ENCODE measurements at places on chromosomes 6 and 20.

GRCh38 chr6:110859335-110859792 lies 15.2 kb upstream of the AMD1 start:
- no peak for DNase-seq

DNA sequence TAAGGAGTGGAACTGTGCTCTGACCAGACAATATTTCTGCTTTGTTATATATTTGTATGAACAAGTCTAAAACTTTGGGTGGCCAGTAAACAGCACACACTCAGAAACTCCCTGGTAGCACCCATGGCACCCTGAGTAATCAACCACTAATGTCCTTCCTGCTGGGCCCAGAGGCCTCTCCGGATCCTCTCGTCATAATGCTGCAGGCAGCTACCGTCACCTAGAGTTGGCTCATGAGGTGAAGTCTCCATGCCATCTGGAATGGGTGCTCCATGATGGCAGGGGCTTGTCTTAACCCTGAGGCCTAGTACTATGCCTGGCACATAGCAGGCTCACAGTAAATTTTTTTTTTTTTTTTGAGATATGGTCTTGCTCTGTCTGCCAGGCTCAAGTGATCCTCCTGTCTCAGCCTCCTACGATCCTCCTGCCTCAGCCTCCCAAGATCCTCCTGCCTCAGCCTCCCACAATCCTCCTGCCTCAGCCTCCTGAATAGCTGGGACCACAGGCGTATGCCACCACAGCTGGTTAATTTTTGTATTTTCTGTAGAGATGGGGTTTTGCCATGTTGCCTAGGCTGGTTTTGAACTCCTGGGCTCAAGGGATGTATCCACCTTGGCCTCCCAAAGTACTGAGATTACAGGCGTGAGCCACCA lies 3.0 kb upstream of the SDCBP2 start:
- DNase-seq: no peak

- DNase-seq: no peak
Observed at GRCh38 chr6:108359901-108360882, 65.3 kb downstream of the AFG1L start.

GRCh38 chr20:22585786-22586493 lies 1.6 kb upstream of the FOXA2 start:
- no peak for DNase-seq

GRCh38 chr6:90285611-90286381 lies 10.8 kb downstream of the BACH2 start:
- DNase-seq: no peak

GRCh38 chr20:2108987-2109386 lies 7.4 kb downstream of the STK35 start:
- DNase-seq: no peak

GRCh38 chr6:118318648-118319047 lies 229.4 kb upstream of the PLN start:
- no peak for DNase-seq

DNA sequence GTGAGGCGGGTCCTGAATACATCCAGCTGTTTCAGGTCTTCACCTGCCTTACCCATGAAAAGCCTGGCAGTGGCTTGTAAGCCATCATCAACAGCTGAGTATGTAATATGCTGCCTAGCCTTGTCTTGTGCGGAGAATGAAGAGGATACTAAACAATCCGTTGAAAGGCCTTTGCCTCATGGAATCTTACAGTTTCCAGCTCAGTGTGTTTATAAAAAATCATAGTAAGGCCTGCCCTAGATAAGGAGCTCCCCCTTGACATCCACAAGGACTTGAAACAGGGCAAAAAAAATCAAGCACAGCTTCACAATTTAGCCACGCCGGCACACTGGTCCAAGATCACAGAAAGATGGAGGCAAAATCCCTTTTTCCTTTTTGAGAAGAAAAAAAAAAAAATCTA lies 115.7 kb downstream of the KIF16B start:
- DNase-seq: no peak

Measured in stimulated activated CD4-positive, alpha-beta T cell treated with anti-CD3 and anti-CD28 coated beads, Interleukin-1b, Interleukin-23, amount 100 ng/mL, for 1 hour (primary cell).